ENCODE measurements at places on chromosomes 16 and 17.

GRCh38 chr17:73324160-73324475 is 12.3 kb upstream of the CDC42EP4 start:
- DNase-seq = no peak

- no peak for DNase-seq
These were observed 30.6 kb upstream of the IRX3 start for GRCh38 chr16:54317101-54317611.

GRCh38 chr16:82201351-82201750 is 31.3 kb upstream of the MPHOSPH6 start:
- DNase-seq = no peak

GRCh38 chr16:50056226-50056625 is 9.5 kb upstream of the HEATR3 start:
- DNase-seq = no peak

DNA sequence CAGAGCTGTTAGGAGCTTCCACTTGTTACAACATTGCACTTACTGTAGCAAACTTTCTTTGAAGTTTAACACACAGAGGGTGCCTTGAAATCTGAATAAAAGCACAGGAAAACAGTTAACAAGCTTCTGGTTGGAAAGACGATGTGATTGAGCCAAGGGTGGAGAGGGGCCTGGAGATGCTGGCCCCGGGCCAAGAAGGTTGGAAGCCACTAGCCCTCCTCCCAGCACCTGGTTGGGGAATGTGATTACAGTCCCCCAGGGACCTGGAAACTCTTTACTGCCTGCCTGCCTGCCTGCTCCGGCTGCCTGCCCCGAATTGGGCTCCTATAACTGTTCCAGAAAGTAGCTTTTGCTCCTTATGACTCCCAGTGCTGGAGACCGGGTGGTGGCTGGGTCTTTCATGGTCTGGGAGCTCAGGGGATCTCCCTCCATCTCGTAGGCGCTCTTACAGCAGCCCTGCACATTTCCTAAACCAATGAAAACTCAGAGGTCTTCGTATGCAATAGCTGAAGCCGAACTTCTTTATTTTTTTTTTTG is 48.0 kb upstream of the ZFHX3 start:
- DNase-seq = no peak

DNA sequence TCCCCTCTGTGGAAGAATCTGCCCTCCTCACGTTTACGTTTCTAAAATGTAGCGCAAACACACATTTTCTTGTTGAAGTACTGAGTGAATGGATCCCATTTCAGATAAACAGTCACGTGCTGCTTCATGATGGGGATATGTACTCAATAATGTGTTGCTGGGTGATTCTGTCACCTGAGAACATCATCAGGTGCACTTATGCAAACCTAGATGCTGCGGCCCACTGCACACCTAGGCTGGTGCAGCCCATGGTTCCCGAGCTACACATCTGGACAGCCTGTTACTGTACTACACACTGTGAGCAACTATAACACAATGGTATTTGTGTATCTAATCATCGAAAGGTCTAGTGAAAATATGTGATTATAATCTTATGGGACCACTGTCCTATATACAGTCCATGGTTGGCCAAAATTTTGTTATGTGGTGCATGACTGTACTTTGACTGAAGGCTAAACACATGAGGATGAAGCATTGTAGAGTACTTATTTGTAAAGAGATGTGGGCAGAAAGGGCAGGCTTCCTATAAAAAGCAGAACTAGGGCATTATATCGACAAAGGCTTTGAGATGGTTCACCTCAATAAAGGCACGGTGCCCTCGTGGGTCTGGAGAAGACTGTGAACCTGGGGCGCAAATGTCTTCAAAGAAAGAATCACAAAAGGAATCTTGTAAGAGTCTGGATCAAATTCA is 26.3 kb downstream of the MARF1 start:
- DNase-seq = no peak

GRCh38 chr16:85199069-85199725 is 86.9 kb upstream of the CIBAR2 start:
- no peak for DNase-seq

- DNase-seq = peak; percentile 56
These were observed 4.4 kb downstream of the CBX4 start for GRCh38 chr17:79834565-79835469.

DNA sequence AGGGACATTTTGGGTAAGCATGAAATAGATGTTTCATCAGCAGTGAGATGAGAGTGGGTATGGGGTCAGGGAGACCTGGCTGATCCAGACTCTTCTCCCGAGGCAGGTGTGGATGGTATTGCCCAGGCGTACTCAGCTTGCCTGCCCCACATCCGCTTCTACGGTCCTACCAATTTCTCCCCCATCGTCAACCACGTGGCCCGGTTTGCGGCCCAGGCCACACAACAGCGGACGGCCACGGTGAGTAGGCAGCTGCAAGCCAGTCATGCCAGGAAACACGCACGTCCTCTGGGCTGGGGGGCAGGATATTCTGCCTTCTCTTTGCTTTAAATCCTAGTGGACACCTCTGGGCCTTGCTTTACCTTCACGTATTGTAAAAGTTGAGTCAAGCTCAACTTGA is 44.7 kb downstream of the CPNE2 start:
- no peak for DNase-seq

GRCh38 chr16:79847101-79847500 is 246.6 kb upstream of the MAF start:
- DNase-seq = no peak

- no peak for DNase-seq
These were observed 5.1 kb upstream of the PITPNM3 start for GRCh38 chr17:6561446-6561845.

DNA sequence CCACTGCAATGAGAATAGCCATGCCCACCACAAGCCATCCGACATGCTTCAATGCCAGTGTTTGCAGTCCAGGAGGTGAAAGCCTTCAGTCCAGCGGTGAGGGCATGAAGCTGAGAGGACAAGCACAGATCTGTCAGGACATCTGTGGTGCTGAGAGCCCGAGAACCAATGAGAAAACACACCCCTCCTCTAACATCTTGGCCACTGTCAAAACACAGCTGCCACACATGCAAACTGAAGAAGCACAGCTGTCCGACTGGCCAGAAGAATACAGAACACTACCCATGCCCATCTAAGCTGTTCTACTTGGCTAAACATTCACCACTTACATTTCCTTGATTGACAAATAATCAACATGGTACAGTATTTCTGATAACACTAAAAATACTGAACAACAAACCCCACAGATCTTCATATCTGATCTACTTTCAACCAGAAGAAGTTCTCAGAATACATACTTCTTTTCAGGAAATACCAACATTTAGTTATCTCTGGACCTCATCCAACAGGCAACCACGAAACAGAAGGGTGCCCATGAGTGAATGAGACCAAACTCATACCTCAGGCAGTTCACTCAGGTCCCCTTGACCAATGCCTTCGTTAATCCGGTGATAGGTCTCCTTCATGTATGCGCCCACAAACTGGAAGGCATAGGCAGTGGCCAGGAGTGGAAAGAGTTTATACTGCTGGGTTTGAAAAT is 10.2 kb upstream of the FBF1 start:
- DNase-seq = no peak
